HCEC 1CT (cell line): ENCODE measurements at places on chromosomes 5 and 9.

DNA sequence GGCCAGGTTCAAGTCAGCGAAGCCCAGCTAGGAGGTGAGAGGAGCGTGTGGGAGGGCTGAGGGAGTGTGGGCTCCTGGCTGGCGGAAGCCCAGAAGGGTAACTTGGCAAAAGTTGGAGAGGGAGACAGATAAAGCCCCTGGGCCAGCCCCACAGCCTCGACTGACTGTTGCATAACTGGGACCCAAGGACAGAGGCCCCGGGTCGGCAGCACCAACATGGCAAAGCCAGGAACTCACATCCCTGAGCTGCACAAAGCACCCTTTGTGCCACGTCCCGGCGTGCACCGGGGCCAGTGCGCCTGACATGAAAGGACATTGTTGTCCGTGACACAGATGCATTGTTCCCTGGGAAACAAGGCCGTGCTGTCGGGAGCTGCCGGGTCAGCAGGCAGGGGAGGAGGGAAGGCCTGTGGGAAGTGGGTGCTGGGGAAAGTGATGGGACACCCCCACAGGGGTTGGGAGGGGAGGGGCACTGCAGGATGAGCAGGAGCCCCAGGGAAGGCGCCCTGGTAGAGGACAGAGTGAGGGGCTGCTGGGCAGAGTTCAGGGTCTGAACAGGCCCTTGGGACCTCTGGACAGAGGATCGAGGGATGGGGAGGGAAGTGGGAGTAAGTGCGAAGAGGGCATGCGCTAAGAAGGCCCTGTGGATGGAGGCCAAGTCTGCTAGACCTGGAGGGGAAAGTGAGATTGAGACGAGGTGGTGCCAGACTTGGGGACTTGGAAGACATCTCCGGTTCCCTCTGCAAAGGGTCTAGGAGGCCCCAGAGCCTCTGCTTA, 13.0 kb upstream of the DPM2 start:
- no peak for DNase-seq

DNA sequence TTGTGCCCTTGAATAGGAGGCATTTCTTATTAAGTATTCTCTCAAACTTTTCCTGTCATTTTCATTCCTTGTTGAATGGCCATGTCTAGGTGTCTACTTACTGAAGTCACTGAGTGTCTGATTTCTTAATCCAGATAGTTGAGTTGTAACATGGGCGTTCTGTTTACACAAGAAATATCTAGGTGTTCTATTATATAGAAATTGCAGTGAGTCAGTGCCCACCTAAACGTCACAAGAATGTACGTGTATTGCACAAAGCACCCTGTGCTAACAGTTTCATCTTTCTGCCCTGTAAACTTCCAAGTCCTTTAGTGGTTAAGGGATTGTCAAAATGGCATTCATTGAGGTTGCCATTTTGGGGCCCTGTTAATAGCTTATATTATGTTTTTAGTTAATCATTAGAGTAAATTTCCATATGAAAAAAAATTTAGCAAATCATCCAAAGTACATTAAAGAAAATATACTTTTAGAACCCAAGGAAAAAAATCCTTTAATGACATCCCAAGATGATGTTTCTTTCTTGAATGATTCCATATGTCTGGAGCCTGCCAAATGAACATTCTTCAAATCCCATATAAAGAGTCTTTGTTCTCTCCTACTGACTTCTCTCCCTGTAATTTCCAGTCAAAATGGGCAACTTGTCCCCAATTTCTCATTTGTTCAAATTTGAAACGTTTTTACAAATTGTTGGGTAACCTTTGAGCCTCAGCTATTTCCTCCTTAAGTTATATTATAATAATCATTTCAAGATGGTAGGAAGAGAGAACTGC, 114.2 kb downstream of the GOLPH3 start:
- no peak for DNase-seq

DNA sequence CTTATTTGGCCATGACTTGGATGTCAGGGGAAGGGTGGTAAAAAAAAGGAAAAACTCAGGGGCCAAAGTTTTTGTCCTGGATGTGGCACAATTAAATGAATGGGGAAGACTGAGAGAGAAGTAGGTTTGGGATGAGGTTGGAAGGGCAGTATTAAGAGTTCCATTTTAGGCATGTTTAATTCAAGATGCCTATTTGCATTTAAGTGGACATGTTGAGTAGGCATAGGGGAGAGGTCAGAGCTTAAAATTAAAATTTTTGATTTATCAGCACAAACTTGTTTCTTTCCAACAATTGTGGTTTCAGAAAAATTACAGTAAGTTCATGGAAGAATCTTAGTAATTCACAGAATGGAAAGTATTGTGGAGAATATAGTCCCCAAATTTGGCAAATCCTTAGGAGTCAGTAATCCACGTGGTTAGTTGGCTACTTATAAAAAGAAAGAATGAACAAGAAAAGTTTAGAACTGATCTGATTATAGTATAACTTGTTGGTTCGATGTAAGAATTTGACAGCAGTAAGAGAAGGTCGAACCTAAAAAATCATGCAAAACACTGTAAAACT, 265.9 kb downstream of the SAXO1 start:
- no peak for DNase-seq

- no peak for DNase-seq
Observed at GRCh38 chr9:90896231-90896630, 94.6 kb downstream of the SYK start.

DNA sequence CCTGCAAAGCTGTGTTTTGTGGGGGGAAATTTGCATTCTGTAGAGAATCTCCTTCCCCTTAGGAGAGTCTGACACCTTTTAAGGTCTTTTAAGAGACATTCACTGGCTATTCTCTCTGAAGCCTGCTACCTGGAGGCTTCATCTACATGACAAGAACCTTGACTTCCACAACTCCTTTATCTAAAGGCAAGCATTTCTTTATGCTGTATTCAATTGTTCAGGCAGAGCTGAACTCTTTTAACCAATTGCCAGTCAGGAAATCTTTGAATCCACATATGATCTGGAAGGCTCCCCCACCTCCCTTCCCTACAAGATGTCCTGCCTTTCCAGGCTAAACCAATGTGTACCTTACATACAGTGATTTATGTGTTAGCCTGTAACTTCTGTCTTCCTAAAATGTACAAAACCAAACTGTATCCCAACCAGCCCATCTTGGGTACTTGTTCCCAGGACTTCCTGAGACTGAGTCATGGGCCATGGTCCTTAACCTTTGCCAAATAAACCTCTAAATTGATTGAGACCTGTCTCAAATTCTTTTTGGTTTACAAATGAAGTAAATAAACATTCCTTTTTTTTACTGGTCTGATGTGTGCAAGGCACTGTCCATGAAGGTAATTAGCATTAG, 9.9 kb downstream of the C9orf85 start:
- DNase-seq, result no peak
